ENCODE measurements at places on chromosomes 16 and 17. TPM values are rescaled to one million over a fixed set of nuclear protein-coding genes. Genes with fewer than 3 reads are reported as not detected.

The BICDL2 gene
- not detected for total RNA-seq

GRCh38 chr17:77281122-77281903, 140.5 kb downstream of the SEC14L1 start:
- no peak for DNase-seq

DNA sequence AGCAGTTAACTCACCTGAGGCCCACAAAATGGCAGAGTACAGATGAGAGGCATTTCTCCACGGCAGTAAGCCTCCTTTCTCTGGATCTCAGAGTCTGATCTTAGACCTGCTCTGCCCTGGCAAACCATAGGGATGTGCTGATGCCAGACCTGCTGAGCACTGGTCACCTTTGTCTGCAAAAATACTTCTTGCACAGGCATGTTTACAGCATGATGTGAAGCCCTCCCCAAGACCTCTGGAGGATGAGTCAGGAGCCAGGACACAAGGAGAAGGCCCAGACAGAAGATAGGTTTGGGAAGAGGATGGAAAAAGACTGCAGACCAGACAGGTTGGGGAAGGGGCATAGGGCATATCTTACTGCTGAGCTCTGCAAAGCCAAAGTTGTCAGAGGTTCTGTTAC, 426.6 kb downstream of the PMP22 start:
- no peak for DNase-seq

- no peak for DNase-seq
Measured at GRCh38 chr17:37648555-37648954, 5.3 kb upstream of the DDX52 start.

- DNase-seq = no peak
Measured at GRCh38 chr17:8366231-8366630, 10.3 kb downstream of the KRABD2 start.

GRCh38 chr16:28513484-28514181, 7.0 kb upstream of the IL27 start:
- DNase-seq = no peak

DNA sequence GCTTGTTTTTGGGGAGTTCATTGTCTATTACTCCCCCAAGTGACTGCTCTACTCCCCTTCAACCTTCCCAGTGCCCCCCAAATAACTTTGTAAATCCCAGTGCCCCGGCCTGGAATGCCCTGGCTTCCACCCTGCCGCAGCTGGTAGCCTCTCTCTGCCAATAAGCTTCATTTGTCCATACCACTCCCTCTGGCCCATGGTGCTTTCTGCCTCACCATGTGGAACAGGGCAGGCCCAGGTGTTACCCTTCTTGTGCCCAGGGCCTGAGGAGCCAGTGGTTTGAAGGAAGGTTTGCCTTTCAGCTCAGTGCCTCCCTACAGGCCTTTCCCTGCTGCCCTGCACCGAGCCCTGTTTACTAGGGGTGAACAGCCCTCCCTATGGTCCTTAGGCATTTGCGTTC, 134.2 kb downstream of the AATF start:
- no peak for DNase-seq

The KCNH4 gene
- not detected for total RNA-seq

The HS3ST3A1 gene
- total RNA-seq = not detected

The PPP1R1B gene
- total RNA-seq = 2.4 TPM

The TMEM170A gene
- 33.0 TPM for total RNA-seq

DNA sequence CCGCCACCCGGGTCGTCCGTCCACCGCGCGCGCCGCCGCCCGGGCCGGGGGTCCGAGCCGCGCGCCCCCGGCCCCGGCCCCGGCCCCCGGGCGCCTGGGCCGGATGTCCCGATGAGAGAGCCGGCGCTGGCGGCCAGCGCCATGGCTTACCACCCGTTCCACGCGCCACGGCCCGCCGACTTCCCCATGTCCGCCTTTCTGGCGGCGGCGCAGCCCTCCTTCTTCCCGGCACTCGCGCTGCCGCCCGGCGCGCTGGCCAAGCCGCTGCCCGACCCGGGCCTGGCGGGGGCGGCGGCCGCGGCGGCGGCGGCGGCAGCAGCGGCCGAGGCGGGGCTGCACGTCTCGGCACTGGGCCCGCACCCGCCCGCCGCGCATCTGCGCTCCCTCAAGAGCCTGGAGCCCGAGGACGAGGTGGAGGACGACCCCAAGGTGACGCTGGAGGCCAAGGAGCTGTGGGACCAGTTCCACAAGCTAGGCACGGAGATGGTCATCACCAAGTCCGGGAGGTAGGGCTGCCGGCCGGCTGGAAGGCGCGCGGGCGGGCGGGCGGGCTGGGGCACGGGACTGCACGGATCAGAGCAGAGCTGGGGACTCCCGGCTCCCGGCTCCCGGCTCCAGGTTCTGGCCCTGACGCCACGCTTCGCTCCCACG, 548 bp downstream of the TBX2 start:
- DNase-seq = no peak

The P2RX5 gene
- total RNA-seq = not detected

DNA sequence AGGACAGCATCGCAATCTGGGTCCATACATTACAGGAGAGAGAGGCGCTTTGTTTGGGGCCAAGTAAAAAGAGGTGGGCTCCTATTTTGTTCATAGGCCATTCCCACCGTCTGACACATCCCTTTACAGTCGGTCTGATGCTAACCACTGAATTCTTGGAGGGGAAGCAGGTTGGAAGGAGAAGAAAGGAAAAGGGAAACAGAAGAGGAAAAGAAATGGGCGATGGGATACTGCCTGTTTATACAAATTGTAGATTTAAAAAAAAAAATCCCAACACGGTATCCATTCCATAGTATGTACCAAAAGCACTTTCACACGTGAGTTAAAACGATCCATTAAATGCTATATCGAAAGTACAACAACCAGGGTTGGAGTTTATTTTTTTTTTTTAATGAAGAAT, 4.0 kb upstream of the ZFHX3 start:
- no peak for DNase-seq

The PRSS21 gene
- total RNA-seq = not detected

The KRT31 gene
- not detected for total RNA-seq

GRCh38 chr17:38456031-38456815, 28.0 kb downstream of the ARHGAP23 start:
- no peak for DNase-seq

- DNase-seq = no peak
Measured at GRCh38 chr17:16439303-16439791, 24.0 kb downstream of the TRPV2 start.

The SLC35G6 gene
- not detected for total RNA-seq

- no peak for DNase-seq
Measured at GRCh38 chr17:12673788-12674187, 8.1 kb downstream of the MYOCD start.

The PSME3IP1 gene
- 32.6 TPM for total RNA-seq

- no peak for DNase-seq
Measured at GRCh38 chr17:51933647-51934046, 224.9 kb downstream of the CA10 start.

GRCh38 chr17:65190467-65191097, 53.4 kb downstream of the RGS9 start:
- no peak for DNase-seq

DNA sequence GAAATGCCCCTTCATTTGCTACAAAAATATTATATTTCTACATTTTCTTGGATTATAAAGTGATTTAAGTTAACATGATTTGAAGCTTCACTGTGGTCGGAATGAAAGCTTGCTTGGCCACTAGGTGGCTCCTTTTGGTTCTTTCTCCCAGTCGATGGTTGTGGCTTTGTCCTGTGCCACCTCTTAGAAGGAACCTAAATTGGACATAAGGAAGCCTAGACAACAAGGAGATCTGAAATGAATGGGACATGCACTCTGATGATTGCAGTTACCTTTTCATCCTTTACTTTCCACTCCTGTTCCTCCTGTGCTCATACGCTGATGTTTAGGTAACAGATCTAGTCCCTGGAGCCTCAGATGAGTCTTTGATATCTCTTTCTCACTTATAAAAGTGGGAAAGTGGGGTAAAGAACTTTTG, 39.2 kb downstream of the FTO start:
- DNase-seq = no peak

DNA sequence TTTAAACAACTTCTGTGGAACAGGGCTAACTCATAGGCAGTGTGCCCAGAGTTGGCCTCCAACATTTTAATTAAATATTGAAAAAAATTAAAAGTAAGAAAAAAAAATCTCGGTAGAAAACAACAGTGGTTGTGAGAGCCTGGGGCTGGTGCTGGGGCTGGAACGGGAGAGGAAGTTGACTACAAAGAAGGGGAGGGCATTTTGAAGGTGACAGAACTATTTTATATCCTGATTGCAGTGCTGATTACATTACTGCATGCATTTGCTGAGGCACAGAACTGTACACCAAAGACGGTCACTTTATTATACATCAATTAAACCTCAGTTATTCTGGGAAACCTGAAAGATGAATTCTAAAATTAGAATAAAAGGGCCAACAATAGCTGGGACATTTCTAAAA, 142.5 kb downstream of the PARN start:
- no peak for DNase-seq

GRCh38 chr16:2053211-2053610, 5.4 kb downstream of the TSC2 start:
- DNase-seq = no peak

DNA sequence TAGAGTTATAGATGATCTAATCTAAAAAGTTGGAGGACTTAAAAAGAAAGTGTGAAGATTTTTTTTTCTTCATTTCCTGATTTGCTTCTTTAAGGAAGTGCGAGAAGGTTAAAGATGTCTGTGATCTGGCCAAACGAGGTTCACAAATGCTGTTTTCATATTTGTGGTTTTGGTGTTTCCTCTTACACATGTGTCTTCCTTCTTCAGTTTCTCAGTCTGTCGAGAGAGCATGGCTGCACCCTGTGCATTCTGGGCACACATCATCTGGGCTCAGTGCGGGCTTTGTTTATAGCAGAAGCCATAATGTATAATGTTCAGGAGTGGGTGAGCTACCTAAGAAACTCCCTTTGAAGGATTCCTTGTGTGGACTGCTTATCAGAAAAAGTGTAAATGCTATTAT, 260.4 kb upstream of the TBX2 start:
- no peak for DNase-seq

The KRT15 gene
- 0.32 TPM for total RNA-seq

DNA sequence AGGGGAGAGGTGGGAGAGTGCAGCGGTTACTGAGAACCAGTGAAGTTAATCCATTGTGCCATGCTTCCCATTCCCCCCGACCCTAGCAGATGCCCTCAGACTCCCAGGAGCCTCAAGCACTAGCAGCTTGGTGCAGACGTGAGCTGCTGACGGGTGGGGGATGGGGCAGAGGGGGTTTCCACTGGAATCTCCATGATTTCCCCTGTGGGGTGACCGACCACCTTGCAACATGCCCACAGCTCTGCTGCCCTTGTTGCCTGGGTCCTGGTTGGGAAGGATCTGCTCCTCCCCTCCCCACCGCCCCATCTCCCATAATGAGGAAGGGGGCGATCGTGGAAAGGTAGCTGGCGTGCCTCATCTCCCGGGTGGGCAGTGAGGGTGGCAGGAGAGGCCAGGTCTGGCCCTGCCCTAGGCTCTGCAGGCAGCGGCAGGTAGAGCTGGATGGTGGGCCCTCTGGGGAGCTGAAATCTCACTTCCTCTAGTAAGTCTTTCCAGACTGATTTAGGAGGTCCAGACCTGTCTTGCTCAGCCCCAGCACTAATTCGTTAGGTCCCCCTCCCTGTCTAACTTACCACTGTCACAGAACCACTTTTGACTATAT, 9.6 kb downstream of the FLOT2 start:
- no peak for DNase-seq

The SLC5A10 gene
- total RNA-seq = not detected

- no peak for DNase-seq
Measured at GRCh38 chr16:87956365-87957231, 5.4 kb downstream of the BANP start.

The ABCC12 gene
- not detected for total RNA-seq

DNA sequence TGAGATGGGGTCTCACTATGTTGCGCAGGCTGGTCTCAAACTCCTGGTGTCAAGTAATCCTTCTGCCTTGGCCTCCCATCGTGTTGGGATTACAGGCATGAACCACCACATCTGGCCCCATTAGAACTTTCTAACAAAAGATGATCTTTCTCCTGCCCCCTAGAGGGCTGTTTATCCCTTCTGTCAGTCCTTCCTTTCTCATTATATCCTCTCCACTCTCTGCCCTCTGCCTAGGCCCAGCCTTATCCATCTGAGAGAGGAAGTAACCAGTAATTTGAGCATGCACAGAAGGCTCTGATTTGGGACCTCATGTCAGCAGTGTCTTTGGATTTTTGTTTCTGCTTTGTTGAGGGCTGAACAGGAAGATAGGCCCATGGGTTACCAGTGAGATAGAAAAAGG, 4.4 kb upstream of the DHX40 start:
- no peak for DNase-seq

The IGFALS gene
- not detected for total RNA-seq

- no peak for DNase-seq
Measured at GRCh38 chr17:16435925-16436886, 20.8 kb downstream of the TRPV2 start.

The MARF1 gene
- total RNA-seq = 16.0 TPM

The HYDIN gene
- total RNA-seq = 1.2 TPM

- no peak for DNase-seq
Measured at GRCh38 chr16:648071-648780, 939 bp upstream of the WDR90 start.

GRCh38 chr17:27520491-27521185, 64.4 kb downstream of the KSR1 start:
- no peak for DNase-seq

DNA sequence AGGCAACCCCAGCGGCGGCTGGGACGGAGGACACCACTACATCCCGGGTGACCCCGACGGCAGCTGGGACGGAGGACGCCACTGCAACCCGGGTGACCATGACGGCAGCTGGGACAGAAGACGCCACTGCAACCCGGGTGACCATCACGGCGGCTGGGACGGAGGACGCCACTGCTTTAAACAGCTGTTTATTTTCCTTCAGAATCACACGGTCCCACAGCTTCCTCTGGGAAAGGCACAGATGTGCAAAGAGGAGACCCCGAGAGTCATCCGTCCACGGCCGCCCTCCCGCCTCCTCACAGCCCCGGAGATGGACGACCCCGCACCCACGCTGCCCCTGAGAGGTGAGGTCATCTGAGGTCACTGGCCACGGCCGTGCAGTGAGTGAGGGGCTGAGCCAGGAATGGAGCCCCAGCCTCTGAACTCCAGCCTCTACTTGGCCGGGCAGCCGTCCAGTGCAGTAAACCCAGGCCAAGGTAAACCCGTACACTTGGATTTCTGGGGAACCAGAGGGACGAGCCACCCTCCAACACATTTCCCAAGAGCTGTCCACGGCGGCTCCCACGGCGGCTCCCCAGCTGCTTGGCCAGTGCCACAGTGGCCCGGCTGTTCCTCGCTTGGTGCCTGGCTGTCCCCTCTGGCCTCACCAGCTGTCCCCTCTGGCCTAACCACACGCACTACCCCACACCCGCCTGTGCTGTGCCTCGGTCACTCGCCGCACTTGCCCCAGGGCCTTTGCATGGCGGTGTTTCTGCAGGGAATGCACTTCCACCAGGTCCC, 43.2 kb upstream of the PABPN1L start:
- no peak for DNase-seq
